ENCODE measurements at places on chromosomes 1 and 21.

- DNase-seq: no peak
Measured at GRCh38 chr1:161989786-161990185, 33.9 kb downstream of the OLFML2B start.

DNA sequence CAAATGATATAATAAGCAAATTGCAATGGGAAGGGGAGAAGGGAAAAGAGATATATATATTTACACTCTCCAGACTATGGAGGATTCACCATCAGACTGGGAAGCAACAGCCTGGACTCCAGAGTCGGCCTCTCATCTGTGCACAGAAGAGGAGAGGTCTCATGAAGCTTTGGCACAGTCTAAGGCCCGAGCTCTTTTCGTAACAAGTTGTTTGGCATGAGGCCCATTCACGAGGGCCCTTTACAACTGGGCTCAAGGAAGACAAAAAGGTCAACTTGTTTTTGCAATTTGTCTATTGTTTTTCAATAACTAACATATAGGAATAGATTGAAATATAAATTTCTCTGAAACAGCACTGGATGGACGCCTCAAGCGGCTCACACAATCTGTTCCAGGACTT, 66.7 kb upstream of the AJAP1 start:
- no peak for DNase-seq

DNA sequence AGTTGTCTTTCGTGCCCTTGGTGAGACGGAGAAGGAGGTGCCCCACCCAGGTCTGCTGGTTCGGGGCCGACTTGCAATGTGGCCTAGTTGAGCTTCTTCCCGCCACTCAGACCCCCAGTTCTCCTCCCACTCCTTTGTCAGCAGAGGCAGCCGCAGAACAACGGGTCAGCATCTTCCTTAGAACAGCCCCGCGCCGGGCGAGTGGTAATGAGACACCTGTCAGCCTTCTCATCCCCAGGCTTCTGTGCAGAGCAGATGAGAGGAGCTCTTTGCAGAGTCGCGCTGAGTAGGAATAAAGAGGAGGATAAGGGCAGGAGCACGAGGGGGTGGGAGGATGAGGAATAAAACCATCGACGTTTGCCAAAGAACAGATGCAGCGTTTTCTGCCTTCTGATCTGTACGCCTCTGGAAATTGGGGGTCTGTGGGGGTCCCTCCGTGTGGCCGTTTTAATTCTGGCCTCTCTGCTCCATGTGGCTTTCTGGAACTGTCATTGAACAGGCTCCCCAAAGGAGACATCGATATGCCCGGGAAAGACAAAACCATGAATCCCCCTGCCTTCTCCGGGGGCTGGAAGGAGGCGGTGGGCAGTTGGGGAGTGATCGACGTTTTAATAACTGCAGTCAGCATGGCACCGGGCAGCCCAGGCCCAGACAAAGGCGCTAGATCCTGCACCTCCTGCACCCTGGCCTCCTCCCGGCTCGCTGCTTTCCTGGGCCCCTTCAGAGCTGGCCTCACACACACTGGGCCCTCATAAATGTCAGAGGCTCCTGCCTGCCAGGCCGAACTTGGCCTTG, 27.5 kb upstream of the IGSF21 start:
- DNase-seq: no peak

DNA sequence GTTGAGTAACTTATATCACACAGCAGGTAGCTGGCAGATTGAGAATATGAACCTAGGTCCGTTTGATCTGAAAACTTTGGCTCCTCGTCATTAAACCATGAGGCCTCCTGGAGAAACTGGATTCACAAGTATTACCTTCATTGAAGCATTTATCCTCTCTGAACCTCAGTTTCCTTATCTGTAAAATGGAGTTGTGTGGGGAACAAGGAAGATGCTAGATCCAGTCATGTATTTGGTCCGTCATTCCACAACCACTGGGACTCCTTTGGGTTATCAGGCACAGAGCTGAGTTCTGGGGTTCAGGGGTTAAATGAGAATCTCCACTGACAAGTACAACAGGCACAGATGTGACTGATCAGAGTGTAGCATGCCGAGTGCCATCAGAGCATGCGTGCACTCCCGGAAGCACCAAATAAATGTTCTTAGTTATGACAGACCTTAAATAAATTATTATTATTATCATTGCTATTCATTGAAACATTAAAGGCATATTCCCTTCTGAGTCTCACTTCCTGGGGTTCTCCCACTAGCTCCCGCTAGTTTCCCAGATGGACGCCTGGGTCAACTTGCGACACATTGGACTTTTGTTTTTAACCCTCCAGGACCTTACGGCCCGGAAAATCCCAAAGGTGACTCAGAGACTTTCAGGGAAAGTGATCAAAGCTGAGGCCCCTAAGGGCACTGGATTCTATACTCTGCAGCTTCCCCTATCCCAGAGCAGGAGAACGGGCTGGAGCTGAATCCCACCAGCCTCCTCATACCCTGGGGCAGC, 130.6 kb downstream of the PLPP3 start:
- no peak for DNase-seq

- DNase-seq: no peak
Measured at GRCh38 chr21:46054451-46054881, 43.4 kb upstream of the COL6A2 start.

DNA sequence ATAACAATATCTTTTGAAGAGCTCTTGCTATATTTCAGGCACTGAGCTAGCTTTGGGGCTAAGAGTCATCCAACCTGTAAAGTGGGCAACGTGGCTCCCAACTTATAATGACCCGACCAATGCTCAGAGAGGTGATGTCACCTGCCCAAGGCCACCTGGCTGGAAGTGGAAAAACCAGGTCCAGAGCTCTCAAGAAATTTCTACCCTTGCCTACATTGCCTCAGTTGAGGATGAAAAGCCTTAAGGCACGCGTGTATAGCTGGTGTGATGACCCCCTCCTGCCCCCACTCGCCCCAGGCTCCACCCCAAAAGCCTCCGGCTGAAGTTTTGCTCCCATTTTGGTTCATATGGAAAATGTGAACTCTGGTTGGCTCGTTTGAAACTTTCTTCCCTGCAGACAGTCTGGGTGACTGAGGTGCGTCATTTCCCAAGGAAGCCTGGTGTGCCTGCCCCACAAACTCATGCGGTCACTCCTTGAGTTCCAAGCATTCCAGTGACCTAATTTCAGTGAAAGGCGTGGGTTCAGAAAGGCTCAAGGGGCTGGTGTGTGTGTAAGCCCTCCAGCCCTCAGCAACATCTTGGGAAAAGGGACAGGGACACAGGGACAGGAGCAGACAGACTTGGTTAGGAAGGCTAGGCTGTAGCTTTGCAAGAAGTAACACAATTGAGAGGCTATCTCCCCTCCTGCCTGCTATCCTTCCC, 20.5 kb downstream of the HTR1D start:
- no peak for DNase-seq

GRCh38 chr1:17798011-17798410, 42.9 kb downstream of the ACTL8 start:
- DNase-seq: no peak
